DND-41 (cell line): ENCODE measurements at places on chromosomes 2 and 18.

DNA sequence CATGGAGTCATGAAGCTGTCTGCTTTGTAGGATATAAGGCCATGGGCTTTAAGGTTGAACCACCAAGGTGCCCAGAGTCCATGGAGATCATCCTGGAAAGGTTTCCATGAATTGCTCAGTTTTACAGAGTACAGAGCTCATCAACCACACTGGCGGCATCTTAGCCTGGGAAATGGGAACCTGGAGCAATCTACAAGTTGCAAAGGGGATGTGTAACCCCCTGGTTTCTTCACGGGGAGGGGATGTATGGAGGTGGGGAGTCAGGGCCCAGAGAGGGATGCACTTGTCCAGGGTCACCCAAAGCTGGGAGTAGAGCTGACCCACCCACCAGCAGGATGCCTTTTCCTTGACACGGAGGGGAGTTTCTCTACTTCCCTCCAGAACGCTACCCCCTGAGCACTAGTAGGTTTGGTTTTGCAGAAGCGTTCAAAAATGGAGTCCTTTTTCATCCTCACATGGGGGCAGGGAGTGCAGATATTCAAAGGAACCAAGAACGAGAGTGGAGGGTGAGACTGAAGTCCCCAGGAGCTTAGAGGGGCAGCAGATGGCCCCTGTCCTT is 7.2 kb downstream of the TMEM37 start:
- no peak for DNase-seq

DNA sequence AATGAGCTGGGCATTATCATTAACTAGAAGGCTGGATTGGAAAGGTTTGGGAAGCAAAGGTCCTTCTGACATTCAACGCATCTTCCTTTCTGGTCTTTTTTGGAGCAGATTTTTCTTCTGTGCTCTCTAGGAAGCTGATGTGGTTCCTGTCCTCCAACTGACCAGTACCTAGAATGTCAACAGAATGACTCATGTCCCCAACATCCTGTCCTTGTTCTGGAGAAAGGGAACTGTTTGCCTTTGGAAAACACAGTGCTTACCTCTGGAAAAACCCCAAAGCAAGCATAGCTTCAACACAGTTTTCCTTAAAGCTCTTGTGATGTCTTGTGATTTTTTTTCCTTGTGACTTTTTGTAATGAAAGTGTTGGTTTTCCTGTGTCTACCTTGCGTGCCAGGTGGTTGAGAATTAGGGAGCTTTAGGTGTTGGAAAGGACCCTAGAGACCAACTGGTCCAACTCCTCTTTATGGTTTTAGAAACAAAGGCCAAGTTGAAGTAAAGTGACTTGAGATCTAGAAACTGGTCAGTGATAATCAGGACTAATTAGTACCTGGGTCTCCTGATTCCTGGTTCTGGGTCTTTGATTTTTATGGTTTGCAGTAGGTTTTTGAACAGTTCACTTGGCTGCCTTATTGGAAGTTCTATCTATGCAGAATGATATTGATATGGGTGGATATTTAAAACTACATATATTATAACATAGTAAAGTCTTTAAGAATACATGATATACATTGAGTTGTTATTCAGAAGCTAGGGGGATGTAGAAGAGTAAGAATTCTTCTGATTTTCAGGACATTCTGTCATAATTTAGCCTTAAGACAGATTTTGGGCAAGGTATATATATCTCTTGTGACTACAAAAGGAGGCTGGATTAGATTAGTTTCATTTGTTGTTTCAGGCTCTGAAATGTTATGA is 70.5 kb downstream of the FMNL2 start:
- no peak for DNase-seq

DNA sequence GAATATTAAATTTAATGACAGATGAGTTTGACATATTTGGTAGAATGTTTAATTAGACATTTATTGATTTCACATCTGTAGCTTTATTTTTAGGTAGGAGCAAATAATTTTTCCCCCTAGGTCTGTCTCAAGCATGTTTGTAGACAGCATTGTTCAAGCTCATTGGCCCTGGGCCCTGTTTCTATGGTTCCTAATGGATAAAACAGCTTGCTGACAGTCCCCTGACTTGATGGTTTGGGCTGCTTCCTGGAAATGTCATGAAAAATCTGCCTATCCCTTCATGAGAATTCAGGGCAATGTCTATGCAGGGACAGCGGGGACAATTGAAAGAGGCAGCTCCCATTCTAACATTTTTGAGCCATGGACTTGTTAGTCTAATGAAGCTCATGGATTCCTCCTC is 14.6 kb upstream of the MEP1B start:
- DNase-seq = no peak

- DNase-seq = no peak
Observed at GRCh38 chr2:24756789-24757188, 36.4 kb downstream of the PTRHD1 start.
